Left forelimb (tissue), 1 donor: ENCODE measurements at places on chromosomes 12 and 14.

DNA sequence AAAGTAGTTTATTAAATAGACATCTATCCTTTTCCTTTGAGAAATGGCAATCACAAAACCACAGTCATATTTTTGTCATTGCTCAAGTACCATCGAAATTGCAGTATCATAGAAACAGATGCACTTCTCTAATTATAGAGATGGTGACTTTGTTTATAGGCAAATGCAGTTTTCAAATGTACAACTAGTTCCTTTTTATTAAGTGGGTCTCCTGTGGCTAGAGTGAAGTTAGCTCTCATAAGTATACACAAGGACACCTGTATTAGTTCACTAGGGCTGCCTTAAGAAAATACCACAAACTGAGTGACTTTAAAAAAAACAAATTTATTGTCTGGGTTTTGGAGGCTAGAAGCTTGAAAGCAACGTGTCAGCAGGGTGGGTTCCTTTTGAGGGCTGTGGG is 62.8 kb downstream of the OTOGL start:
- no peak for DNase-seq

DNA sequence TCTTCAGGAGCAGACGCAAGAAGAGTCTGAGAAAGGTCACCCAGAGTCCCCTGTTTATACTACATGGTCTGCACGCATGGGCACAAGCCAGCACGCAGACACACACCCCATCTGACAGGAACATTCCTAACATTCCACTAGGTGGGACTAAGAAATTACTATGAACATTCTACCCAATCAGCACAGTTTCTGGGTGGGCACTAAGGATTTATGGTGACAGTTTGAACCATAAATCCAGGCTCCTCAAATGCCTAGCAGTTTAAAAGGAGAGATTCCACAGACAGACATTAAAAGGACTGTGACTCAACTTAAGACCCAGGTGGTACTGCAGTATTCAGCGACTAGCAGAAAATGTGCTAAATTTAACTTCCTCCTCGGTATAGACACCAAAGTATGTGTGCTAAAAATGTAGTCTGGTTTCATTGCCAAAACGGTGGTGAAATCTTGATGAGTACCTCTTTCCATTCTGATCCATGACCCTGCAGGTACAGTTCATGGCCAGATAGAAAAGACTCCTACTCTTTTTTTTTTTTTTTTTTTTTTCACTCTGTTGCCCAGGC is 16.2 kb downstream of the ABHD4 start:
- DNase-seq = no peak

GRCh38 chr14:67527756-67528155 is 5.3 kb upstream of the PLEKHH1 start:
- no peak for DNase-seq

DNA sequence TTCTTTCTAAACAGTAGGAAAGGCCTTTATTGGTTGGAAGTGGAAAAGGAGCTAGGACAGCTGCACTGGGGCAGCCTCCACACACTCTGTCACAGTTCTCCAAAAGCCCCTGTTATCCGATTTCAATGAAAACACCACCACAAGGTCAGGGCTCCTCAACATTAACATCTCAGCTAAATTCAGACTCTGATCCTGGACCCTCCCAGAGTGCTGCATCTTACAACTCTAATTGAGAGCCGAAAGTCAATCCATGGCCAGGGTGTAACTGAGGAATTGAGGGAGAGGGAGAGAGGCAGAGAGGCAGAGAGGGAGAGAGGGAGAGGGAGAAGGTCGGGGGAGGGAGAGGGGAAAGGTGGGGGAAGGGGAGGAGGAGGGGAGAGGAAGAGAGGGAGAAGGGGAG is 32.1 kb downstream of the DICER1 start:
- DNase-seq = no peak

DNA sequence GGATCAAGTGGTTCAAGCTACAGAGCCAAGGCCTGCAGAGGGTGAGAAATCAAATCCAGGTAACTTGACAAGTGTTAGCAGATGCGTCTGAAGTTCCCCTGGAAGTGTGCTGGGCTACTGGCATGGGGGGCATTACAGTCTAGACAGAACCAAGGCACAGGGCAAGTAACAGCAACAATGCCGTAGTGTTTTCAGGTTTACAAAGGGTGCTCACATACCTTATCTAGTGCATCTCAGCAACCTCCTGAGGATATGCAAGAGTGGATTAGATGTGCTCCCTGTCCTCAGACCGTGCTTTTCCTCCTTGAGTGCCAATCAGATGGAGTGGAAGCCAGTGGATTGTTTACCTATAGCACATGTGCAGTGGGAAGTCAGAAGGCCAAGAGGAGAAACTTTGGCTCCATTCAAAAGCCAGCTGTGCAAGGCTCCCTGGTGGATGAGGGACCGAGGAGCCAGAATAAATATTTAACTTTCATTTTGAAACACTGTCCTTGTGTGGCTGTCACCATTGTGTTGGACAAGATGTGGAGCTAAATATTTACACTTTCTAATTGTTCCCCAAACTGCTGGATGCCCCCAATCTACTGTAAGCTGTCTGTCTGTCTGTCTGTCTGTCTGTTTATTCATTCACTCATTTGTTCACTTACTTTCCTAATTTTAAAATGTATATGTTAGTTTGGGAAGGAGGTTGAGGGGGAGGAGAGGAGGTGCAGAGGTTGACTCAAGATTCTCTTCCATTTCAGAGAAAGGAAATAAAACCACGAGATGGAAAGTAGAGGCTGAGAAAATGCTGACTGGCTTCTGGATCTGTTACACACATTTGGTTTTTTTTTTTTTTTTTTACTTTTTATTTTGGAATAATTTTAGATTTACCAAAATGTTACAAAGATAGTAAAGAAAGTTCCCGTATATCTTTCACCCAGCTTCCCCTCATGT is 184.0 kb upstream of the PARP11 start:
- no peak for DNase-seq

GRCh38 chr12:96425321-96425720 is 25.1 kb upstream of the CDK17 start:
- no peak for DNase-seq

GRCh38 chr14:94180655-94181271 is 6.6 kb downstream of the PPP4R4 start:
- DNase-seq = no peak

GRCh38 chr14:104152246-104152575 is 13.8 kb downstream of the KIF26A start:
- DNase-seq = no peak

DNA sequence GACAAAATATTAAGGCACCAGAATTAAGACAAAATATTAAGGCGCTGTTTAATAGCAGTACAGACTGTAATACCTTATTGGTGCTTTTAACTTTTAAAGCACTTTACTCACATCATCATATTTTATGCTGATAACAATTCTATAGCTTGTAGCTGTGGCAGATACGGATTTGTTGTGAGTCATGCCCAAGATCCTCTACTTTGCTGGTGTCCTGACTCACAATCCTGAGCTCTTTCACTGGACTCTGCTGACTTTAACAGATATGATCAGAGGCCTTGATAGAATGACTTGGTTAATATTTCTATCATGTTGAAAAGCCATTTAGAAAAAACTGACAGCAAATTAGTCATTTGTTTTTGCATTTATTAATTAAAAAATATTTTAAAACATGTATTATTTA is 99.0 kb upstream of the PKP2 start:
- DNase-seq = no peak

- DNase-seq = no peak
Measured at GRCh38 chr14:28754209-28754985, 12.2 kb upstream of the FOXG1 start.

GRCh38 chr14:63478437-63478852 is 64.7 kb downstream of the PPP2R5E start:
- no peak for DNase-seq

DNA sequence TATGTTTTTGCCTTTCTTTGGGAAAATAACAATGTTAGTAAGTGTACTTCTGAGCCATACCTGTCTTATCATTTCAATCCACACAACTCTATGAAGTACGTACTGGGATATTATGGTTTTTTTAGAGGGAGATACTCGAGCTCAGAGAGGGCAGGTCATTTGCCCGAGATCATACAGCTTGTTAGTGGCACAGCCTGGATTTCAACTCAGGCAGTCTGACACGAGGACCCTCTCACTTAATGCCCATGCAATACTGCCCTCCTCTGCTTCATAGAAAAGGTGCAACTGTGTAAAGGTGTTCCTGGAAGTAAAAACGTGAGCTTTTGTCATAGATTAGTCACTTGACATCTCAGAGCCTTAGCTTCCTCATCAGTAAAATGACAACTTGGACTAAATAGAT is 128.0 kb downstream of the NDUFA12 start:
- DNase-seq = no peak

GRCh38 chr12:49794811-49795653 is 33.2 kb downstream of the NCKAP5L start:
- DNase-seq = no peak

DNA sequence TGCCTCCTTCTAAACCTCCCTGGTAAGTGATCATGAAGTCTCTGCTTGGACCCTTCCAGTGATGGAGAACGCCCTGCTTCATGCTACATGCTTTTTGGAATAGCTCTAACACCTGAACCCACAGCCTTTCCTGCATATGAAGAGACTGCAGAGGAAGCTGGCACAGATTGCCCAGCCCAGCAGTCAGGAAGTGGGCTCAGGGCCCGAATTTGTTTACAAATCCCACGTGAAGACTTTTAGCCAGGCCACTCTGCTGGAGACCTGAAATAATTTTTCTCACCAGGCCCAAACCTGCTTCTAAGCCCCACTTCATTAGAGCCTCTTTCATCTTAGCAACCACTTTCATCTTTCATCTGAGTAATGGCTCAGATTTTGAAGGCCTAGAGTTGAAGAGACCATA is 22.9 kb downstream of the RTN1 start:
- DNase-seq = no peak

GRCh38 chr12:116266168-116266601 is 11.3 kb downstream of the MED13L start:
- DNase-seq = no peak

DNA sequence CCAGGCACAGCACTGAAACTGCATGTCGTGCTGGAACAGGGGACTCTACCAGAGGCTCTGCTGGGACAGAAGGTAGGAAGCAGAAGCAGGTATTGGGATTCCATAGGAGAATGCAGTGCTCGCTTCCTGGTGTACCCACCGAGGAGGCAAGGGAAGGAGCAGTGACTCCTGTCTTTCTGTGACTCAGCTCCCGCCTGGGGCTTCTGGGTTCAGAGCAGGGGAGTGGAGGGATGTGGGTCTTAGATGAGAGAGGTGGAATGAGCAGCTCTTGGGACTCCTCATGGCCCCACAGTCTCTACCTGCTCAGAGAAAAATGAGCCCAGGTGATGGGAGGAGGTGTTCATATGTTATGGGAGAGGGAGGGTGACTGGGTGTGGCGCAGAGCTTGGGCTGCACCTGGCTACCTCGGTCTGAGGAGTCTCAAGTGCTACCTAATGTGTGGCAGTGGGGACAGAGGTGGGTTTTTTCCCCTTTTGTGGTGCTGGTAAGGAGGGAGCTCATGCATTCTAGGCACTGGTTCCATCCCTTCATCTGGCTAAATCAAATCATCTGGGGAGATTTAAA is 26.3 kb downstream of the WNT5B start:
- no peak for DNase-seq

- no peak for DNase-seq
Measured at GRCh38 chr14:98945611-98946570, 326.1 kb downstream of the BCL11B start.

GRCh38 chr12:108804271-108804953 is 53.0 kb downstream of the SSH1 start:
- DNase-seq = peak; percentile 88

DNA sequence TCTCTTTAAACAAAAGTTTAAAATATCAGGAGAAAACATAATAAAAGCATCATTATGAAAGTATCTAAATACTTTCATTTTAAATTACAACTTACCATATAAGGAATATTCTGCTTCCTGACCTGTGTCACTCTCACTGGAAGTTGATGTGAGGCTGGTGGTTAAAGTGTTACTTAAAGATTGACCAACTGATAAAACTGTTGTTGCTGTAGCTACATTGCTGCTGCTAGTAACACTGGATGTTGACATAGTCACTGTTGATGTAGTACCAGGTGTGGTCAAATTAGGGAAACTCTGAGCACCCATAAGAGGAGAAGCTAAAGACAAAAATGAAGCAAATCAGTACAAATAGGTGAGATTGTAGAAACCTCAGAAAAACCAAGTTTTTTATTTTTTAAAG is 79.9 kb downstream of the HECTD1 start:
- no peak for DNase-seq

- peak; percentile 30 for DNase-seq
Measured at GRCh38 chr14:101497684-101498525, 63.4 kb upstream of the DIO3 start.

- no peak for DNase-seq
Measured at GRCh38 chr12:110175201-110175600, 51.0 kb downstream of the IFT81 start.

GRCh38 chr12:44847888-44848702 is 28.0 kb downstream of the NELL2 start:
- no peak for DNase-seq
